ENCODE measurements at places on chromosomes 12 and 14.

DNA sequence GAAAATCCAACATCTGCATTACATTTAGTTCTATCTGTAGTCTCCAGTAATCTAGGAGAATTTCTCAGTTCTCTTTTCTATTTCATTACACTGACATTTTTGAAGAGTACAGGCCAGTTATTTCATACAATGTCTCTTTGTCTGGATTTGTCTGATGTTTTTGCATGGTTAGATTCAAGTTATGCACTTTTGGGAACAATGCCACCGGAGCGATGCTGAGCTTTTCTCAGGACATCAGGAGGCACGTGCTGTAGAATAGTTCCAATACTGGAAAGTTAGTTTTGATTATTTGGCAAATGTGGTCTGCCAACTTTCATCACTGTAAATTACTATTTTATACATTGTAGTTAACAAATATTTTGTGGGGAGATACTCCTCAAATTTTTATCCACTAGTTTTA lies 43.1 kb downstream of the ALDH1L2 start:
- no peak for DNase-seq

GRCh38 chr12:127416796-127417195 lies 850.2 kb upstream of the TMEM132C start:
- DNase-seq: no peak

DNA sequence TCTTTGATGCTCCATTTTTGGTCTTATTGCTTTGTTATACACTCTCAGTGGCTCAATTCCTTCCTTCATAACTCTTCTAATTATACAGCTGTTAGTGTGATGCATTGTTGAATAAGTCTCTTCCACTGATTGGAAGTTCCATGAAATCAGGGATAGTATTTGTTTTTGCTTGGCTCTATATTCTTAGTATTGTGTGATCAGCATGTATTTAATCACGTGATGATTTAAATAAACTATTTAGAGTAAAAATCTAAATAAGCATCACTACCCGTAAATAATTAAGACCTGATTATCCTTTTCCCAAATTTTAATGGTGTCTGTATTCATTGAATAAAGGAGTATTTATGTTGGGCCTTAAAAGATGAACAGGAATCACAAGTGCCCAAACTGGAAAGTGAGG lies 355.7 kb downstream of the NPAS3 start:
- no peak for DNase-seq

DNA sequence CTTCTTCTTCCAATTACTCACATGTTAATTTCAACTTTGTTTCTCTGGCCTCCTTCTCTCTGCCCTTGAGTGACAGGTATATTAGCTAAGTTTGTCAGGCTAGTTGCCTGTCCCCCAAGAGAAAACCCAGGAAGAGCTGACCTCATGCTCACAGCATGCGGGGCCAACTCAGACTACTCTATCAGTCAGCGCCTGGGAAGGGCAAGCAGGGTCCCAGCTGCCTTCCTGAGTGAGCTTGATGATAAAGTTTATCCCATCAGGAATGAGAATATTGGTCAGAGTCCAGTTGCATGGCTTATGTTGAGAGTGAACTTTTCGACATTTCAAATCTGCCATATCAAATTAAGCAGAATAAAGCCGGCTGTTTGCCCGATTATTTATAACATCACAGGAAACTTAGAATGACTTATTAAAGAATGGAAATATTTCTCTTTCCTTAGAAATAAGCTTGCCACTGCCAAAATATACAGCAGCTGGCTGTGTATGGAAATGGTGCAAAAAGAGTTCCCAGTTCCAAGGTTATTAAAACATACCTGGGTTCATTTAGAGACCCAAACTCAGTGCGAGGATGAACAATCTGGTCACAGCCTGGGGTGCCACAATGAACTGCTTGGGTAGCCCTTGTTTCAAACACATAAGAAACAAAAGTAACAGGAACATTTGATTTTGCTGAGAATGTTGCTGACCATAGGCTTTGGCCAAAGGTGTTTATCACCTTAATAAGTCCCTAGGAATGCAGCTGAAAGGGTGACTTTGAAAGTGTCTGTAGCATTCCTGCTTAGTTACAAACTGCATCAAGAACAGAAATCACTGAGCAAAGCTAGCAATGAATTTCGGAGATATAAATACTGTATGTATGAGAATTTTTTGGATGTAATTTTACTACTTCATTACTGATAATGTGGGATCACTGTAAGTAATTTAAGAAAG lies 1553.8 kb upstream of the FLRT2 start:
- DNase-seq: peak; percentile 19

- no peak for DNase-seq
Observed at GRCh38 chr14:93535537-93535936, 104.8 kb downstream of the UNC79 start.

GRCh38 chr12:56188778-56189098 lies 545 bp downstream of the SMARCC2 start:
- DNase-seq: no peak

- DNase-seq: no peak
Observed at GRCh38 chr12:81757731-81758365, 1.3 kb downstream of the PPFIA2 start.

- no peak for DNase-seq
Observed at GRCh38 chr14:96078625-96079016, 39.5 kb downstream of the C14orf132 start.

- no peak for DNase-seq
Observed at GRCh38 chr14:64563696-64564095, 13.9 kb downstream of the PPP1R36 start.

- DNase-seq: no peak
Observed at GRCh38 chr14:103121121-103121845, 2.0 kb upstream of the TNFAIP2 start.

- DNase-seq: no peak
Observed at GRCh38 chr12:128761379-128761790, 62.4 kb downstream of the SLC15A4 start.

- DNase-seq: peak; percentile 84
Observed at GRCh38 chr14:51534610-51535011, 117.1 kb upstream of the FRMD6 start.

- no peak for DNase-seq
Observed at GRCh38 chr14:80278293-80279023, 67.2 kb upstream of the DIO2 start.

GRCh38 chr12:52543985-52544883 lies 8.7 kb downstream of the KRT71 start:
- DNase-seq: no peak

GRCh38 chr14:104928391-104929133 lies 3.9 kb downstream of the PLD4 start:
- DNase-seq: no peak

DNA sequence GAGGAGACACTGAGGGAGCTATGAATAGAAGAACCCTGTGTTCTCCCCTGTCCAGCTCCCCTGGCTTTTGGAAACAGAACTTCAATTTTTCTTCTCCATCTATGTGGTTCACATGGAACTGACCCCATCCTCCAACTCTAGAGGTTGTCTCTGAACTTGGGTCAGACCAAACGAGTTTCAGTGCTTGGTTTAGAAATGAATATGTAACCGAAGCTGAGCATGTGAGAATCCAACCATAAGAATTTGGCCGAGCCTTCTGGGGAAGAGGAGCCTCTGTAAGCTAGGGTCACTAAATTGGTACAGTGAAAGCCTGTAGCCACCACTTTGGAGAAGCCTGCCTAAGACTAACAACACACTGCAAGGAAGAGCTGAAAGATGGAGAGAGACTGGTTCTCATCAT lies 464.4 kb downstream of the ZFP36L1 start:
- DNase-seq: no peak

DNA sequence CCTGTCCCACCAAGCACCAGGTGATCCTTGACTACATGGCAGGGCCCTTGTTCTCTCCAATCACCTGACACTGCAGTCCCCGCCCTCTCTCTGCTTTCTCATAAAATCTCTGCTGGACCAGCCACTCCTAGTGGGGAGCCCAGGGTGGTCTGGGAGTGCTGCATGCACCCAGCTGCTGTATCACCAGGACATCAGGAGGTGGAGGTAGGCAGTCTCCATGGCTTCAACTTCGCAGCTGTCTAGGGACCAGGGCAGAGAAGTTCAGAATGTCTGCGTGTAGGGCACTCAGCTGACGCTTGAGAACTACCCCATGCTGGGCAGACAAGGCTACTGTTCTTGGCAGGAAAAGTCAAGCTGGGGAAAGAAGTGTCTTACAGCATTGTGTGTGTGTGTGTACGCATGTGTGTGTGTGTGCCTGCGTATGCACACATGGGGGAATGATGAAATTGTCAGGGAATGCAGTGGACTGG lies 2.6 kb downstream of the WSCD2 start:
- DNase-seq: no peak

DNA sequence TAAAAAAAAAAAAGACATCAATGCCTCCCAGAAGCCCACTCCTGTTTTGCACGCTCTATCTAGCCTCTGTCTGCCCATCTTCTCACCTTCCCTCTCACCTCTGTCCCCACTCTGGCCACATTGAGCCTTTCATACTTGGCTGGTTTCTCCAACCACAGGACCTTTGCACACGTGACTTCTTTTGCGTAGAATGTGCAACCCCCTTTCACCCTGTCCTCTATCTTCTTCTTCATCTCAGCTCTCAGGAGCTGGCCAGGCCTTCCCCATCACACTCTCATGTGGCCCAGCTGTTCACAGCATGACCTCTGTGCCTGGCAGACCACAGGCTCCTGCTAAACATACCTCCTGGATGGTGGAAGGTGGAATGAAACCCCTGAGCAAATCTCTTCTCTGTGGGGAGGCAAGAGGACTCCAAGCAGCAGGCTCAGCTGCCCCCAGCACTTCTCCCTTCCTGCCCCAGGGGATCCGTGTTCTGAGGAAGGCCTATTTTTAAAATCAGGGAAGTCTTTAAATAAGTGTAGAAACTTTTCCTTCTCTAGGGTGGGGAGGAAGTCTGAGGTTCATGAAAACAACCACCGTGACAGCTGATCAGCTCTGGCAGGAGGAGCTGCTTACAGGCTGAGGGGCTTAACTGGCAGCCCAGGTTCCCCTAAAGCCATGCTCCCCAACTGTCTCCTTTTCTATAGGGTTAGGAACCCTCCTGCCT lies 11.6 kb downstream of the HVCN1 start:
- DNase-seq: no peak

GRCh38 chr14:96181186-96182056 lies 23.2 kb upstream of the BDKRB2 start:
- peak; percentile 67 for DNase-seq

DNA sequence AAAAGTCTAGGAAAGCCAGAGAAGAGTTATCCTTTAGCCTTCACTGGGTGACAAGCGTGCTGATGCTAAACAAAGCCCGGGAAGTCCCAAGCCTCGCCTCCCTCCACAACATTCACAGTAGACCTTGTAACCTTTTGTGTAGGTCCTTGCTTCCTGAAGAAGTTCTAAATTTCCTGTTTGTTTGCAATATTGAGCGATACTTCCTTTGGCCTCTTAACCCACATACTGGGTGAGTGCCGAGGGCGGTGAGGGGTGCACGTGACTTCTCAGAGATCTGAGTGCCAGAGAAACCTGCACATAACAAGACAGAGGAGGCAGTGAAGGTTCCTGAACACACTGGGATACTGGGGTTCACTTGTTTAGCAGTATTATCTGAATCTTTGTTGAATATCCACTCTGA lies 134.3 kb downstream of the PLXNC1 start:
- DNase-seq: peak; percentile 27
